ENCODE measurements at places on chromosomes 1 and 21. TPM values are rescaled to one million over a fixed set of nuclear protein-coding genes. Genes with fewer than 3 reads are reported as not detected.

DNA sequence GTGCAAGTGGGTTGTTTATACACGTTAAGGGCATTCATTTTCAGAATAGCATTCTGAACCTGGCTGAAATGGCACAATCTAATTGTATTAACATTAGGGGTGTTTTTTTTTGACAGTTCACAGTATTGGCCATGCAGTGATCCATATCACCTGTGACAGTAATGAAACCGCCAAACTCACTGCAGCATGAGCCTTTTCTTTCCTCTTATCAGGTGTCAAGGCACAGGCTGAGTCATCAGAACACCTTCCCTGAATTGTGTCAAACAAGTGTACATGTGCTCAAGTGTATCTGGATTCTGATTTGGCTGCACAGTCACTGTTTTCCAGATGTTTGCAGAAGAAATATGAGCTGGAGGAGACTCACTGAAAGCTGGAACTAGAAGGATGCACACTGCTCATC lies 47.7 kb upstream of the C8B start:
- no peaks in the 10 kb centered on the region for H3K4me1 ChIP-seq
- no peak overlapping the region for H3K27ac ChIP-seq
- DNase-seq = no peak

GRCh38 chr1:165444897-165445370 lies at the start of gene RXRG:
Gene RXRG (minus strand): TSS chr1:165445126. CDS start chr1:165444893, 233 bp downstream.
- no peaks in the 10 kb centered on the region for H3K4me1 ChIP-seq
- H3K36me3 ChIP-seq = no peaks in the 10 kb centered on the region
- H3K27me3 ChIP-seq = peaks cover 42% of the 10 kb centered on the region
- no peak within 1 kb of the TSS for H3K4me3 ChIP-seq

DNA sequence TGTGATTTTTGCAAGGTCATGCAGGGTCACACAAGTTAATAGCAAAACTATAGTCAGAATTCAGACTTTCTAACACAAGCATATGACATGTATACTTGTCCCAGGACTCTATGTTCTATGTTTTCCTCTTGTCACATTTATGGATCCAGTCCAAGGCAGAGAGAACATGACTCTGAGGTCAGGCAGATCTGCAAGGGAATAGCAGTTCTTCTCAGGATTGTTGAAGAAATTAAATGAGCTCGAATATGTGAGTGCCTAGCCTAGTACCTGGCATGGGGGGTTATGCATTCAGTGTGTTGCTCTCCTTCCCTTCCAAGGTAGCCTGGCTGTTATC lies 9.5 kb upstream of the RPTN start:
- no peaks in the 10 kb centered on the region for H3K36me3 ChIP-seq
- peaks cover 18% of the 10 kb centered on the region for H3K4me1 ChIP-seq
- peak; percentile 27 for DNase-seq
- H3K27me3 ChIP-seq = peaks cover 19% of the 10 kb centered on the region

GRCh38 chr1:153912349-153912748 lies 10.4 kb downstream of the GATAD2B start:
- H3K4me3 ChIP-seq = no peak overlapping the region
- H3K36me3 ChIP-seq = no peaks in the 10 kb centered on the region

KRTAP19-1 gene
- not detected for total RNA-seq

TP73 gene
- total RNA-seq = not detected

- no peak overlapping the region for H3K4me3 ChIP-seq
- H3K4me1 ChIP-seq = no peaks in the 10 kb centered on the region
Measured at GRCh38 chr21:33315946-33316710, 8.6 kb upstream of the IFNAR1 start.

ADORA1 gene
- 5.8 TPM for total RNA-seq

ACAP3 gene
- total RNA-seq = 68.0 TPM

GRCh38 chr21:39094847-39095579 lies 88.2 kb downstream of the PSMG1 start:
- no peak overlapping the region for H3K27ac ChIP-seq
- no peaks in the 10 kb centered on the region for H3K4me1 ChIP-seq
- H3K4me3 ChIP-seq = no peak overlapping the region
- peak; percentile 47 for DNase-seq
- H3K36me3 ChIP-seq = no peaks in the 10 kb centered on the region

GRCh38 chr1:49136738-49137251 lies 360.1 kb upstream of the BEND5 start:
- H3K27me3 ChIP-seq = no peaks in the 10 kb centered on the region
- H3K27ac ChIP-seq = no peak overlapping the region
- H3K4me3 ChIP-seq = no peak overlapping the region

DNA sequence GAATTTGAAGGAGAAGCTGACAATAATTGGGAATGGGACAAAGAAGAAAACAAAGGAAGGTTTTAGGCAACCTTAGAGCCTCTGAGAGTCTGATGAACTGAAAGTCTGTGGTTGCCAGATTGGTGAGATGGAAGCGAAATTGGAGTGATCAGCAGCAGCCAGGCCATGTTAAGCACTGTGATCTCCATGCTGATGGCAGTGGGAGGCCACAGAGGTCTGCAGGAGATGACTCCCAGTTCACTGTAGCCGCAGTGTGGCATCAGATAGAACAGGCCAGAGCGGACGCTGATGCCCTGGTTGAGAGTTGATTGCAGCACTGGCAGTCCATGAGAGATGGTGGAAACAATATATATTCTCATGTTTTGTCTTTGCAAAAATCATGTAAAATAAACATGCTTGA lies 137.4 kb upstream of the L1TD1 start:
- no peak overlapping the region for H3K4me3 ChIP-seq
- H3K27me3 ChIP-seq = no peaks in the 10 kb centered on the region
- no peaks in the 10 kb centered on the region for H3K4me1 ChIP-seq
- DNase-seq = no peak
- H3K36me3 ChIP-seq = no peaks in the 10 kb centered on the region

- H3K27ac ChIP-seq = no peak overlapping the region
- DNase-seq = no peak
- peaks cover 25% of the 10 kb centered on the region for H3K36me3 ChIP-seq
- H3K4me3 ChIP-seq = no peak overlapping the region
- H3K27me3 ChIP-seq = no peaks in the 10 kb centered on the region
- no peaks in the 10 kb centered on the region for H3K4me1 ChIP-seq
Measured at GRCh38 chr1:203742436-203742835, 22.5 kb upstream of the LAX1 start.

- peaks cover 33% of the 10 kb centered on the region for H3K4me1 ChIP-seq
- H3K4me3 ChIP-seq = 0 out of 2 replicates have a peak overlapping the region, but pooled peaks have one; percentile 19
- DNase-seq = no peak
- peaks cover 68% of the 10 kb centered on the region for H3K36me3 ChIP-seq
- H3K27me3 ChIP-seq = no peaks in the 10 kb centered on the region
Measured at GRCh38 chr1:32186077-32186476, 6.6 kb downstream of the TXLNA start.

DENND2C gene
- 6.8 TPM for total RNA-seq

KRTAP6-3 gene
- not detected for total RNA-seq

- no peak overlapping the region for H3K4me3 ChIP-seq
- peaks cover 28% of the 10 kb centered on the region for H3K4me1 ChIP-seq
- no peak for DNase-seq
- H3K36me3 ChIP-seq = no peaks in the 10 kb centered on the region
- no peak overlapping the region for H3K27ac ChIP-seq
Measured at GRCh38 chr1:187692799-187693198, 864.0 kb downstream of the PLA2G4A start.

CCDC190 gene
- not detected for total RNA-seq

VANGL1 gene
- total RNA-seq = 11.7 TPM

DNA sequence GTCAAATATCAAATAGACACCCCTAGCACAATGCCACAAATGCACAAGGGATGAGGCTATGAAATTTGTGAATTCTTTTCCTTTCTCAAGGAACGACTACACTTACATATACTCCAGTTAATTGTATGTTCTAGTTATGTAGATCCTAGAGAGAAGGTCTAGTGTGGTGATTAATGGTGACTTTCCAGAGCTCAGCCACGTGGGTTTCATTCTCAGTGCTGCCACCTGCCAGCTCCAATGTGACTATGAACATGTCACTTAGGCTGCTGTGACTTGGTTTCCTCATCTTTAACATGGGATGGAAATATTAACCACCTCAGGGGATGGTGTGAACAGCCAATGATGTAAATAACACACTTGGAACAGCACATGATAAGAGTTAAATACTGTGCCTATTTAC lies 138.3 kb downstream of the APP start:
- H3K27ac ChIP-seq = no peak overlapping the region
- no peak for DNase-seq
- no peaks in the 10 kb centered on the region for H3K36me3 ChIP-seq
- no peaks in the 10 kb centered on the region for H3K4me1 ChIP-seq
- H3K27me3 ChIP-seq = no peaks in the 10 kb centered on the region

- no peak for DNase-seq
- H3K27ac ChIP-seq = no peak overlapping the region
- H3K4me3 ChIP-seq = no peak overlapping the region
- H3K36me3 ChIP-seq = no peaks in the 10 kb centered on the region
- peaks cover under 1% of the 10 kb centered on the region for H3K27me3 ChIP-seq
- no peaks in the 10 kb centered on the region for H3K4me1 ChIP-seq
Measured at GRCh38 chr1:113185463-113186104, 112.6 kb downstream of the LRIG2 start.

- peak overlapping the region; percentile 74 for H3K4me3 ChIP-seq
- H3K27me3 ChIP-seq = no peaks in the 10 kb centered on the region
- H3K36me3 ChIP-seq = no peaks in the 10 kb centered on the region
- peak; percentile 39 for DNase-seq
- H3K27ac ChIP-seq = no peak overlapping the region
Measured at GRCh38 chr1:53738205-53739108, 507 bp downstream of the GLIS1 start.

DNA sequence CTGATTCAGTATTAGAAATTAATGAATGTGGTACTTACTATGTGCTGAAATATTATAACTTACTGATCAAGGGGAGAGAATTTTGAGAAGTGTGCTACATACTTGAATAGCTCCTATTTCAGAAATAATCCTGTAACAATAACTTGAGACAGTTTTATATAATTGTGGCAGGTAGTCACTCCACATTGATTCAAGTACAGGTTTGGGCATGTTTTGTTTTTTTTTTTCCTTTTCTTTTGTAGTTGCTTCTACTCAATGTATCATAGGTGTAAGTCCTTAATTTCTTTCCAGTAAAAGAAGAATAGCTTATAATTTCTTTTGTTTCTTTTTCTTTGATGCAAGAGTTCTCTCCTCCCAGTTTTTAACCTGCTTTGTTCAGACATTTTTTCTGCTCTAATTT lies 86.1 kb upstream of the ADGRL2 start:
- peaks cover 10% of the 10 kb centered on the region for H3K4me1 ChIP-seq
- no peak for DNase-seq
- no peak overlapping the region for H3K4me3 ChIP-seq
- H3K27me3 ChIP-seq = no peaks in the 10 kb centered on the region
- no peak overlapping the region for H3K27ac ChIP-seq

- H3K4me3 ChIP-seq = peak overlapping the region; percentile 46
- DNase-seq = peak; percentile 77
- no peaks in the 10 kb centered on the region for H3K36me3 ChIP-seq
- H3K4me1 ChIP-seq = no peaks in the 10 kb centered on the region
- H3K27ac ChIP-seq = no peak overlapping the region
- H3K27me3 ChIP-seq = 0 out of 2 replicates have a peak, but pooled peaks cover 5% of the 10 kb centered on the region
Measured at GRCh38 chr1:47175227-47175934, 14.5 kb downstream of the PDZK1IP1 start.

NCDN gene
- total RNA-seq = 39.7 TPM

NR0B2 gene
- total RNA-seq = not detected

GJA8 gene
- not detected for total RNA-seq

DNA sequence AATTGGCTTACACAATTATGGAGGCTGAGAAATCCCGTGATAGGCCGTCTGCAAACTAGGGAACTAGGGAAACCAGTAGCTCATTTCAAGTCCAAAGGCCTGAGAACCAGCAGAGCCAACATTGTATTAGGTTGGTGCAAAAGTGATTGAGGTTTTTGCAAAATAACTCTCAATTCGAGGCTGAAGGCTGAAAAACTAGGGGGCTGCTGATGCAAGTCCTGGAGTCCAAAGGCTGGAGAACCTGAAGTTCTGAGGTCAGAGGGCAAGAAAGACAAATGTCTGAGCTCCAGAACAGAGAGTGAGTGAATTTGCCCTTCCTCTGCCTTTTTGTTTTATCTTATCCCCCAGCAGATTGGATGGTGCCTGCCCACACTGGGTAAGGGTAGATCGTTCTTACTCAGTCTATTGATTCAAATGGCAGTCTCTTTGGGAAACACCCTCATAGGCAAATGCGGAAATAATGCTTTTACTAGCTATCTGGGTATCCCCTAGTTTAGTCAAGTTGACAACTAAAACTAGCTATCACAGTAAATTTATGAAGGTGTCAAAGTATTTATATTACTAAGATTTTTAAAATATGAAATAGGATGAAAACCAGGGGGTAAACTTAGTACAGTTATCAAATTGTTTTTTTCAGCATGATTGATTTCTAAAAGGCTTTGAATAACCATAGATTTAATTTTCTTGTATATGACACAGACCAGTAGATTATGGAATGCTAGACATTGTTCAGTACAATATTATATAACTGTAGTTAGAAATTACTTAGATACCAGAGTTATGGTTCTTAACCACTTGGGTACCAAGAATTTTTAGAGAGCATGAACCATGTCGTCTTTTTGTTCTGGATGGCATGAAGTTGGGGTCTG lies 15.4 kb downstream of the RABGAP1L start:
- H3K4me3 ChIP-seq = no peak overlapping the region
- no peaks in the 10 kb centered on the region for H3K4me1 ChIP-seq
- no peak for DNase-seq
- no peaks in the 10 kb centered on the region for H3K27me3 ChIP-seq
- H3K36me3 ChIP-seq = no peaks in the 10 kb centered on the region

RNU1-1 gene
- total RNA-seq = under 0.01 TPM

GRCh38 chr1:66532798-66533783 lies 862 bp upstream of the SGIP1 start:
- no peaks in the 10 kb centered on the region for H3K36me3 ChIP-seq
- peak; percentile 77 for DNase-seq
- peak overlapping the region; percentile 61 for H3K27ac ChIP-seq
- H3K4me1 ChIP-seq = peaks cover 3% of the 10 kb centered on the region
- peak overlapping the region; percentile 74 for H3K4me3 ChIP-seq

Data from GM23248 (cell line).